ENCODE measurements at places on chromosomes 2 and 18.

DNA sequence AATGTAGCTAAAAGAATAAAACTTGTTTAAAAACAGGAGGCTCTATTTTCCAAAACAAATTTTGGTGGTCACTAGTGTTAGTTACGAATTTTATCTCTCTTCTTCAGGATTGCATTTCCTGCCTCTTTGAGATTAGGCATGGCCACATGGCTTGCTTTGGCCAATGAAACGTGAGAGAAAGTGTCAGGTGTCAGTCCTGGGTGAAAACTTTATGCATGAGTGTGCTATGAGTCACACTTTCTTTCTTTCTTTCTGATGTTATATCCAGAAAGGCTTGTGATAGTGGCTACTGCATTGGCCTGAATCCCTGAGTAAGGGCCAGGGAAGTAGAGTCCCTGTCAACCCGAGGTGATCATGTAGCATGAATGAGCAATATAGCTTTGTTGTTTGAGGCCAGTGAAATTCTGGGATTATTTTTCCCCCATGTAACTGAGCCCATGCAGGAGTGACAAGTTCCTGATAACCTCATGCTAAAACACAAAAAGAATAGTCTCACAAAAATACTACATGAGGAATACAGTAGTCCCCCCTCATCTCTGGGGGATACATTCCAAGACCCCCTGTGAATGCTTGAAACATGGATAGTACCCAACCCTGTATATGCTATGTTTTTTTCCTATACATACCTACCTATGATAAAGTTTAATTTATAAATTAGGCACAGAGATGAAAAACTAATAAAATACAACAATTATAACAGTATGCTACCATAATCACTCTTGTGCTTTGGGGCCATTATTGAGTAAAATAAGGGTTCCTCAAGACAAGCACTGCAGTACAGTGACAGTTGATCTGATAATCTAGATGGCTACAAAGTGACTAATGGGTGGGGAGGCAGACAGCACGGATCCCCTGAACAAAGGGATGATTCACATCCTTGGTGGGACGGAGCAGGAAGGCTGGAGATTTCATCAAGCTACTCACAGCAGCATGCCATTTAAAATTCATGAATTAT lies 109.5 kb downstream of the CDC42EP3 start:
- no peak for DNase-seq

DNA sequence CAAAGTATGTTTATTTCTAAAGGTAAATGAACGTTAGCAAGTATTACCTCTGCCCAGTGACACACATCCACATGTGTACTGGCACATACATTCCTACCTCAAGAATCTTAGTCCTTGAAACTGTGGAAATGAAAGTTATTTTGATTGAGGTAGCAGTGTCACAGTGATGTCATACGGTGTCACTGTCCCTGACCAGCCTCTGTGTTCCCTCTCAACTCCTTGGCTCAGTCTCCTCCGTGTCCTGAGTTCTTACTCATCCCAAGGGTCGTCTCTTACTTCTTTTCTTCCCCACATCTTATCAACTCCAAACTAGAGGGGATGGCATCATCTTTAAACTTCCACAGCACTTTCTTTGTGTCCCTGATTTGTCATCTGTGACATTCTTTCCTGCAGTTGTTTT lies 3.3 kb downstream of the NCK2 start:
- no peak for DNase-seq

GRCh38 chr2:64457524-64457923 lies 3.6 kb downstream of the LGALSL start:
- no peak for DNase-seq

DNA sequence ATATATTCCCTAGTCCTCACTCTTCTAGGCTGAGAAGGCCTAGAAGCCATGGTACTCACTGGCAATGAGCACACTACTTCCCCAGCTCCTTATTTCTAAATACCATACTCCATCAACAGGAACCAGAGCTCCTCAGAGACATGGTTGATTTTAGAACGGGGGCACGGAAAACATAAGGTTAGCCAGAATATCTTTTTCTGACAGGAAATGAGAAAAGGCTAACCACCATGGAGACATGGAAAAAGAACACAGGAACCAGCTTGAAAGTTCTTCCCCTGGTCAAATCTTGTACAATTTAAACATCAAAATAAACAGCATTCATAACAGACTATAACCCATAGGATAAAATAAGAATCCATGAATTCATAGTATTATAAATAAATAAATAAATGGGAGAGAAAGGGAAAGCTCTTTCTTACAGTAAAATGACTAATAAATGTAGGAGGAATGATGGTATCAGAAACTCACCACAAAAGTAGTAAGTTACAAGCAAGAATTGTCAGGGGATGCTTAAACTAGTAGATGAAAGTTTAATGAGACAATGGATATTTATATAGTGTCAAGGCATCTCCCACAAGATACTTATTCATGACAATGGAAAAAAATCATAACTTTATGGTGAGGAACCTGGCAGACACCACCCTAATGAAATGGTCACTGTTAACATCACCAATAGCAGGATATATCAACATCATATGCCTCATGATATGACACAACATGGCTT lies 20.6 kb upstream of the GCC2 start:
- DNase-seq: no peak

DNA sequence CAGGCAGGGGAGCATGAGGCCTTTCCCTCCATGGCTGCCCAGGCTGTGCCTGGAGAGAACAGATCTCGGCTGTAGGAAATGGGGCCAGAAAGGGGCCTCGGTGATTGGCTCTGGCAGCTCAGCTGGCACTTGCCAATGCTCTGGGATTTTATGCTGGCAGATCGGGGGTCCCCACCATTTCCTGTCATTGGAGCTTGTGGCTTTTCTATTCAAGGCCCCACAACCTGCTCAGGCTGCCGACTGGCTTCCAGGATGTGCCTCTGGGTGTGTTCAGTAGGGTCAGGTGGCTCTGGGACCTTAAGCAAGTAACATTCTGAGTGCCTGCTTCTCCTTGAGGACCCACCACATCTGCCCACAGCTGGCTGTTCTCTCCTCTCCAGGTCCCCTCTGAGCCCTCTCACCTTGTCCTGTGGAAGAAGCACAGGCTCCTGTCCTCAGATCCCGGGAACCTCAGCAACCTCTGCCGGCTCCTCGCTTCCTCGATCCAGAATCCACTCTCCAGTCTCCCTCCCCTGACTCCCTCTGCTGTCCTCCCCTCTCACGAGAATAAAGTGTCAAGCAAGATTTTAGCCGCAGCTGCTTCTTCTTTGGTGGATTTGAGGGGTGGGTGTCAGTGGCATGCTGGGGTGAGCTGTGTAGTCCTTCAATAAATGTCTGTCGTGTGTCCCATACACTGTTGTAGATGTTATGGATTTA lies 4.2 kb downstream of the GNLY start:
- DNase-seq: no peak

- no peak for DNase-seq
Measured at GRCh38 chr18:25171334-25171733, 180.6 kb downstream of the ZNF521 start.

DNA sequence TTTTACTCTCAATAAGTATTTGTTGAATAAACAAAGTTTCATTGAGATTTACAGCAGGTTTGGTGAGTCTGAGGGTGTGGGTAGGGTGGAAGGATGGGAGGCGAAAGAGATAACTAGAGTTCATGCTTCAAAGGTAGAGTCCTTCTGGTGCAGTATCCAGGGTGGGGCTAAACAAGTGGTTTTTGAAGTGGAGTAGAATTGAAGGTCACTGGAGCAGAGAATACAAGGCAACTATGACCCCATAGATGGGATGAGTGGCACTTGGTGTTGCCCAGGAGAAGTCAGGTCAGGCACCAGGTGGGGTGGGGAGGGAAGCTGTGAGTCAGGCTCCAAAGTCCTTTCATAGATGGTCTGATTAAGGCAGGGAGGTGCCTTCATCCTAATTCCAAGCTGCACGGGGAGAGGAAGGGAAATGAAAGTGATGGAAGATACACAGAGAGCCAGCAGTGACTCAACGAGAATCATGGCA lies 6.6 kb upstream of the CAB39 start:
- no peak for DNase-seq

GRCh38 chr2:148538375-148538774 lies 106.2 kb upstream of the EPC2 start:
- DNase-seq: no peak

DNA sequence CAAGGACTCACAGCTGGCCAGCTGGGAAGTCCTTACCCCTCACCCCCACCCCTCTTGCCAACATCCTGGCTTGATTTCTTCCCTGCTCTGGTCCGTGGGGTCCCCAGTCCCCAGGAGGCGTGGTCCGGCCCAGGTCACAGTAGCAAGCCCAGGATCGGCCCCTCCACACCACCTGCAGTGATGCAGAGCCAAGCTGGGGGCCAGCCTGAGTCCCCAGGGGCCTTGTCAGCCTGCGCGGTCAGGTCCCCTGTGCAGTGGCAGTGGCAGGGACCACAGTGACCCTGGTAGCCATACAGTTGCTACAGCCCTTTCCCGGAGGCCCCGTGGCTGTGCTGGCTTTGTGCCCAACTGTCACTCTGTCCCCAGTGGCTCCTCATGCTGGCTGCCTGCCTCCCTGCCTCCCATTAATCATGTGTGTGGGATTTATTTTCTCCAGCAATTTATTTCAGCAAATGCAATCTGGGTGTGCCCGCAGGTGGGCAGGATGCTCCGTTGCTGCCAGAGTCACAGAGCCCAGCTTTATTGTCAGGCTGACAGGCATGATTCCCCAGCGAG lies 8.8 kb upstream of the PRSS56 start:
- no peak for DNase-seq

DNA sequence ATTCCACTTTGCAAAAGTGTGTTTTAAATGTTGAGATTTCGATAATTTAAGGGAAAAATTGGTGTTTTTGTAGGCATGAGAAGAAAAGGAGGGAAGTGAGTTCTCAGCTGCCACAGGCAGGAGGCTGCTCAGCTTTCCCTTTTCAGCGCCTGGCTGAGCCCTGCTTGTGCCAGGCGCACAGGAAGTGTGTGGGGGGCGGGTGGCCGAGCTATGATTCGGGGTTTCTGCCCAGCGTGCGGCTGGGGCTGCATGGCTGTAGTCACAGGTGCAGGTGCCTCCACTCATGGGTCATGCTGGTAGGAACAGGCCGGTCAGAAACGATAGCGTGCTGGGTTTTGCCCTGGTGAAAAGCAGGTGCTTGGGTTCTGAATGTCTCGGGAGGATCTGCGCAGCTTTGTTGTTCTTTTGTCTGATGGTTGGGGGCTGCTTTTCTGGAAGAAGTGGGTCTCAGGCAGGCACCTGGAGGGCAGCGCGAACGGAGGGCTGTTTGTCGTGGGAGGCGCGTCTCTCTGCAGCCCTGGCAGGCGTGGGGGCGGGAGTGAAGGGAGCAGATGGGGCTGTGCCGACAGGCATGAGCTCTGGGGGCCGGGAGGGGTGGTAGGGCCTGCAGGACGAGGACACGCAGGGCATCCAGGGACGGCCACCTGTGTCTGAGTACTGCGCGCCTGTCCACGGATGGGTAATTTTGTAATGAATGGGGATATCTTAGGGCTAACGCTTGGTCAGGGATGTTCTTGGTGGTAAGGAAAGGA lies 2.1 kb downstream of the KCNG2 start:
- DNase-seq: no peak

- no peak for DNase-seq
Measured at GRCh38 chr18:581096-581495, 916 bp downstream of the CETN1 start.

DNA sequence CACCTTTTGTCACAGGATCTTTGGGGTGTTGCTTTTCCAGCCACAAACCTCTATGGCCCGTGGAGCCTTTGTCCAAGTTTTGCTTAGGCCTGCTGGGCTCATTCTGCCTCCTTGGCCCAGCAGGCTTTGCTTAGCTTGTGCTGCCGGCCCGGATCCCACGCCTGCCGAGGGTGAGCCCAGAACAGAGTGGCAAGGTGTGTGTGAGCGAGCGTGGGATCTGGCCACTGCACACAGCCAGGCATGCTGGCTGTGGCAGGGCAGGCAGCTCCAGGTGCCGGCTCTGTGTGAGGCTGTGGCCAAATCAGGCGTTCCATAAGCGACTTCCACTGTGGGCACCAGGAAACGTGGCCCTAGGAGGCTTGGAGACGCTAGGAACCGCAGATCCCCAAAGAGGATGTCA lies 97.5 kb downstream of the ATP9B start:
- DNase-seq: no peak

DNA sequence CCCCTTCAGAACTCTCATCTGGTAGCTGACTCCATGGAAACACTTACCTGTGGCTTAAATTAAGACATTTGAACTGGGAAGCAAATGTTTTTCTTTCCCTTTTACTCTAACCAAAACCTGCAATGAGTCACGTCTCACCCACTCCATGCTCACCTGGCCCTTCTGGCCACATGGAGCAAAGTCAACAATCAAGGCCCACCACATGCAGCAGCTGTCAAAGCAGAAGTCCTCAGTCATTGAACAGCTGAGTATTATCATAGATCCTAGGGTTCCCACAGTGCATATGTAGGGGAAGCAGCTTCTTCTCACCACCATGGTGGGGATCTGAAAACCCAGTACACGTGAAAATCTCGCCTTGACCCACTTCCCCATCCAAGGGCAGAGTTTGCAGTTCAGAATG lies 12.3 kb upstream of the MEP1B start:
- no peak for DNase-seq

DNA sequence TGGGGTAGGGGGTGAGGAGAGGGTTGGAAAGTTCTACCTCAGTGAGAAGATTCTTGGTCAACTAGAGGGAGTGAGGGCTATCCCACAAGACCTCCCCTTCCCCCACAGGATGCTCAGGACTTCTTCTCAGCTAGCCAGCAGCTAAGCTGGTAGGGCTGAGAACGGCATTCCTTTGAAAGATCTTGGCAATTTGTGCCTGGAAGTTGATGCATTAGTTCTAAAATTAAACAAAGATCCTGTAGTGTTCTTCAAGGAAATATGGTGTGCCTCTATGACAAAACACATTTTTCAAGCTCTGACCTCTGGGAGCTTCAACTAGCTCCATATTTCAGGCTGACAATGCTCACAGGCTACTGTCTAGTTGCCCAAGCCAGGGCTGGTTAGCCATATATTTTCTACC lies 2.3 kb downstream of the LYPD1 start:
- no peak for DNase-seq

- no peak for DNase-seq
Measured at GRCh38 chr18:29741461-29741860, 1301.1 kb downstream of the DSC3 start.

DNA sequence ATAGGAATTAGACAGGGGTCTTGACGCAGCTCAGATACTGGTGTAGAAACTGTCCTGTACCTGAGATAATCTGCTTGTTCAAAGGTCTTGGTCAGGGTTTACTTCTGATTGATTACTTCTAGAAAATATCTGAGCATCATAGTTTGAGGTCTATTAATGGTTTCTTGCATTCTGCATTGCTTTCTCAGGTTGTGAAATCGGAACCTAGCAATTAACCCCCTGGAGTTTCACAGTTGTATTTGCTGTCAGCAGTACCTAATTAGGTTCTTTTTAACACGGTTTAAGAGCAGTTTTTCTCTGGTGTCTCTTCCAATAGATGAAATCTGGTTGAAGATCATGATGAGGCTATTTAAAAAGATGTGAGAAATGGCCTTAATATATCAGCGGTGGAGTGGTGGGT lies 428.6 kb upstream of the SYT4 start:
- DNase-seq: no peak

DNA sequence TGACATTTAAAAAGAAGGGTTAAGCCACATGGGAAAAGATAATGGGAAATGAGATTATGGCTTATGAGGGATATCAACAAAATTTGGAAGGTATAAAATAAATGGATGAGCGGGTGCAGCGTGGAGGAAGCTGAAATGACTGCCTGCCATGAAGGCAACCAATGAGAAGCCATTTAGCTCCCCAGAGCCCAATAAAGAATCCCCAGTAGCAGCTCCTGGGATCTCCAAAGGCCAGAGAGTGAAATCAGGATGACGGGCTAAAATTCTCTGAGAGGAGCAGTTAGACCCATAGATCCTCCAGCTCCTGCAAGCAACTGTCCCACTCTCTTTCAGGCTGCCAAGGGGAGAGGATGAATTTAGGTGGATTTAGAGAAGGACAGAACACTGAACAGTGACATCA lies 12.9 kb upstream of the MAPRE3 start:
- DNase-seq: no peak
